ENCODE measurements at places on chromosomes 3 and 15.

- no peak for DNase-seq
Observed at GRCh38 chr3:71563827-71564226, 19.7 kb downstream of the FOXP1 start.

GRCh38 chr3:158085358-158085757, 20.9 kb downstream of the SHOX2 start:
- DNase-seq: no peak

GRCh38 chr3:60803216-60804173, 447.8 kb downstream of the FHIT start:
- DNase-seq: peak; percentile 60

DNA sequence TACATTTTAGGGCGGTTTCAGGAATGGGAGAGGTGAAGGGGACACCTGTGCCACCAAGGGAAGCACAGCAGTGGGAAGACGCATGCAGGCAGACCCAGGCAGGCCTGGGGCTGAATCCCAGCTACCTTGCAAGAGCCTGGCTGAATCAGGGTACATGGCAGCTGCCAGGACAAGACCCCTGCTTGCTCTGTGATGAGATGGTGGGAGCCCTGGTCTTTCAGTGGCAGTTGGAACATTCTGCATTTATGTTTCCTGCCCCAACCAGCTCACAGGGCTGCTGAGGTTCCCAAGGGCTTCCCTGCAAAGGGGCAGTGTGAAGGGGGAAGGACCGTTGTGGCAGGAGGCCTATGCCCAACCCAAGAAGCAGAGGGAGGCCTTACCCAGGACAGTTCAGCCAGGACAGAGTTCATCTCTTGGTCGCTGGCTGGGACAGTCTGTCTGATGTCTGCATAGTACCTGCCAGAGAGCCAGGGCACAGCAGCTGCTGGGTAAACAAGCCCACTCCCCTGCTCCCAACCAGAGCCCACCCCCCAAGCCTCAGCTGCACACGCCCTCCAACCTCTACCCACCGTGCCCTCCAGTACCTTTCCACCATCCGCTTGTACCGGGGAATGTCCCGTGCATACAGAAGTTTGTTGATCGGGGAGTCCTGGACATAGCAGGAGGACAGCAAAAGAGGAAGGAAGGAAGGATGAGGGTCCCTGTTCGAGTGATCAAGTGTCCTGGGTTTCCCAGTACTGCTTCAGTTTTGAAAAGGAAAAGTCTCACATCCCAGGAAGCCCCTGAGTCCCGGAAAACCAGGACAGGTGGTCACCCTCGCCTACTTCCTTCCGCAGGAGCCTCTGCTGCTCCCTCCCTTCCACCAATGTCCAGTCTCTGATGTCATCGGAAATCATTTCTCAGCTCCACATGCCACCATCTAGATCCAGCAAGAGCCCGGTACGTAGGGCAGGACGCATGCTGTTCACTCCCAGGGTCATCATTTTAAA, 23.1 kb downstream of the PLXNB1 start:
- no peak for DNase-seq

DNA sequence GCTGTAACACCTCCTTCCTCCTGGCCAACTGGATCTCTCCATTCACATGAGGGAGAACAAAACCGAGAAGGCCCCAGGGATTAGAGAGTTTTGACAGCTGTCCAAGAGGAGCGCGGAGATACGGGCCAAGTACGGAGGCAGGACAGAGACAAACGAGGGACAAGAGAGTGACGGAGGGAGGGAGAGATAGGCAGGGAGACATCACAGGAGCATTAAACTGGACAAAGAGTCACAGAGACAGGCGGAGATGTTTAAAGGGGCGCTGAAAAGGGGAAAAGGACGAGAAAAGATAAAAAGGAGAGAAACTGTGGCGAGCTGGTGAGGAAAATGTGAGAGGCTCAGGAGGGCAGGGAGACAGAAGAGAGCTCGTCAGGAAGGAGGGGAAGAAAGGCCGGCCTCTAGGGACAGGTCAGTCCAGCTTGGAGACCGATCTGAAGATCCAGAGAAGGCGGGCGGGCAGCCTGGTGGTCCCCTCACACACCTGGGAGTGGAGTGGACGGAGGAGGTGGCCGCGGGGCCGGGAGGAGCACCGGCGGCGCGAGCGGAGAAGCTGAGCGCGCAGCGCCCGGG, 40.5 kb upstream of the ROPN1 start:
- peak; percentile 62 for DNase-seq

DNA sequence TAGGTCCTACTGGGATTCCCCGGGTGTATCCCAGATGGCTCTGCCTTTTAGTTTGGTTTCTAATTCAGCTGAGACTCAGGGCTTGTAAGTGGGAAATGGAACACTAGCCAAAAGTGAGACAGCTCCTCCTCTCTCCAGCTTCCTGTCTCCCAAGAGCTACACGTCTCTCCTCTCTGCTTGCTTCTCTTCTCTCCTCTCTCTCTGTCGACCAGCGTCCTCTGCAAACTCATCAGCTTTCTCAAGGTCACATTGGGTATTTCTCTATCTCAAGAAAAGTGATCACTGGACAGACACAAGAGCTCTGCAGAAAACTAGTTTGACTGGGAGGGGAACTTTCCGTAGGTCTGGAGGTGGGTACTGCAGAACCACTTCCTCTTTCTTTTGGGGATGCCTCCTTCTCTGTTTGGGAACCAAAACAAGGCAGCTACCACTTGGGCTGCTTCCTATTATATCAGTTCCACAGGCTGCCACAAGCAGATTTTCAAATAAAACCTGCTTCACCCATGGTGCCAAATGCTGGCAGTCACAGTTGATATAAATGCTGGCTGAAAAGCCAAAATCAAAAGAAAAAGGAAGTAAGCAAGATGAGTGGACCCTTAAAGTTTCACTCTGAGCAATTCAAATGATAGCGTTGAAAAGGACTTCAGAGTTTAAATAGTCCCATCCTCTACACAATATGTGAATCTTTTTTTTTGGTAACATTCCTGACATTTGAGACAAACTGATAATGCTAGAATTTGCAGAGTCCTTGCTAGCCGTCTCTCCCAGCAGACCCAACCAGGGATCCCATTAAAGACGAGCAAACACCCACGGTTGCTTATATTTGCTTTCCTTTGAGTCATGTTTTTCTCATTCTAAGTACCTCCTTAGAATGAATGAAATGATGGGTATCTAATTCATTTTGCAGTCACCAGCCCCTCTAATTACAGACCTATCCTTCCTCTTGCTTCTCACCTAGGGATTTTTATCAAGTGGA, 7.2 kb upstream of the DYNC1LI1 start:
- DNase-seq: peak; percentile 70

GRCh38 chr3:20421-20820, 176.1 kb upstream of the CHL1 start:
- no peak for DNase-seq

GRCh38 chr3:119781330-119782198, at the start of gene NR1I2:
NR1I2 (plus strand) TSS chr3:119782101.
- DNase-seq: no peak

GRCh38 chr15:61070111-61070901, 158.8 kb downstream of the RORA start:
- no peak for DNase-seq

DNA sequence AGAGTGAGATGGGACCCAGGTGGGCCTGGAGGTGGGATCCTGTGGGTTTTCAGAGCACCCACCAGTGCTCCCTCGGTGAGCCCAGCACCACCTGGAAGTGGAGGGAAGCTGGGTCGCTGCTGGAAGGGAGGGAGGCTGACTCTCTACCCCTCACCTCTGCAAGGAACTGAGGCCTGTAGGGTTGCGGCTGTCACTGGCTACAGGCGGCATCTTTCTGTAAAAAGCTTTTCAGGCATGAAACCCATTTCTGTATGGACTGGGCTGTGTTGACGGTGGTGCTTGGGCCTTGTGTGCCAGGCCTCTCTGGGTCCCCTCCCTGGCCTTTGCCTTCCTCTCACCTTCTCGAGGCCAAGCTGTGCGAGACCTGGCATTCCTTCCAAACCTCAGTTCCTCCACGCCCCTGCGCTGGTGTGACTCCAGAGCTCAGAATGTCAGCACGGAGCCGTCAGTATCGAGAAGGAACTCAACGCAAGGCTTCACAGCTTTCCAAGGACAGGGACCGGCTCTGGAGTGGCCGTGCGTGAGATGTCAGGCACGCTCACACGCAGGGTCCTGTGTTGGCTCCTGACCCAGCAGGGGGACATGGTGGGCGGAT, 16.6 kb downstream of the ABTB1 start:
- no peak for DNase-seq

GRCh38 chr3:13011573-13012220, 61.5 kb downstream of the IQSEC1 start:
- DNase-seq: peak; percentile 42

GRCh38 chr3:14082108-14082657, 42.5 kb downstream of the CHCHD4 start:
- no peak for DNase-seq

- DNase-seq: no peak
Observed at GRCh38 chr3:55969634-55970033, 482.5 kb upstream of the WNT5A start.

GRCh38 chr15:99486371-99487336, 79.1 kb upstream of the MEF2A start:
- DNase-seq: peak; percentile 71

DNA sequence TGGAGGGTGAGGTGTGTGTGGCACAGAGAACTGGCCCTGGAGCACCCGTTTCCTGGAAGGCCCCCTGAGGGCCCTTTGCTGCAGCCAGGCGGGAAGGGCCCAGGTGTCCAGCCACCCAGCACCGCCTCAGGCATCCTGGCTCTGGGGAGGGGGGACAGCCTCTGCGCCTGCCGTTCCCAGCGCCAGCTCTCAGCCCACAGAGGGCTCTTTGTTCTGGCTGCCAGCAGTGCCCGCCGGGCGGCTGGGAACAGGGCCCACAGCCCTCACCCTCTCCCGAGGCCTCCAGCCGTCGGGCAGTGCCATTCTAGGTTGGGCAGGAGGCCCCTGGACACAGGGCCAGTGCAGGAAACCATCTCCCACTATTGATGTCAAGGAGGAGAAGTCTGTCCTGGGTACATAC, 8.3 kb downstream of the SLC38A3 start:
- DNase-seq: peak; percentile 95

GRCh38 chr3:184227481-184227935, 1.9 kb upstream of the VWA5B2 start:
- no peak for DNase-seq

- no peak for DNase-seq
Observed at GRCh38 chr15:68644083-68644904, 65.5 kb downstream of the CORO2B start.

- DNase-seq: no peak
Observed at GRCh38 chr15:100131321-100132224, 210.2 kb downstream of the ADAMTS17 start.

All from Ammon's horn (tissue), 1 donor.